ENCODE measurements at places on chromosomes 3 and 15.

DNA sequence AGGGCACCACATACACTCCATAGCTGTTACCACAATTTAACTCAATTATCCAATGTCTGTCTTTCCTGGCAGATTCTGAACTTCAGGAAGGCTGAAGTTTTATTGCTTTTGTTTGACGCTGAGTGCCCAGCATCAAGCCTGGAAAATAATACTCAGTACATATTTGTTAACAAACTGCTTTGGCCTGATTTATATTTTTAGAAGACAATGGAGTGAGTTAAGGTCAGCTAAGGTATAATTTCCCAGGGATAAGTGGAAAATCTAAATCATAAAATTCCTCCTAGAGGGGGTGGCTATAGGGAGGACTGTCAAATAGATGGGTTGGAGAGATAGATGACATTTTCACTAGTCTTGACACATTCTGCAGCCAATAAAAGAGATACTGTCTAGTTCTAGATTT is 659.4 kb upstream of the ADAMTS9 start:
- no peak for DNase-seq

- no peak for DNase-seq
Measured at GRCh38 chr3:31421314-31422048, 111.2 kb upstream of the STT3B start.

DNA sequence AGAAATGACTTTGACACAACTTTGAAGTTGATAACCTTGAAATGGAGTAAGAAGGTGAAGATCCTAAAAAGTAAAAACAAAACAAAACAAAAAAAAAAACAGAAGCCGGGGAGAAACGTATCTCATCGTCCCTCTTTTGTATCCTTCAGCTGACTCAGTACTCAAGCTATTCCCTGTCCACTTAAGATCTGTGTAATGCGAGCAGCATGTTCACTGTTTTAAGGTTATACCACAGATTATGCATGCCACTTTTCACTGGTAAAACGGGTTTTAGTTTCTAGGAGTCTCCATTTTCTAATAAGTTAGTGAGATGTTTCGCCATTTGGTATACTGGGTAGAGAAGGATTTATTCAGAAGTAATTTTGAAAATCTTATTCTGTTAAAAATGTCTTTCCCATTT is 324.3 kb downstream of the FEZF2 start:
- no peak for DNase-seq

- no peak for DNase-seq
Measured at GRCh38 chr3:24043985-24044384, 98.9 kb downstream of the NR1D2 start.

DNA sequence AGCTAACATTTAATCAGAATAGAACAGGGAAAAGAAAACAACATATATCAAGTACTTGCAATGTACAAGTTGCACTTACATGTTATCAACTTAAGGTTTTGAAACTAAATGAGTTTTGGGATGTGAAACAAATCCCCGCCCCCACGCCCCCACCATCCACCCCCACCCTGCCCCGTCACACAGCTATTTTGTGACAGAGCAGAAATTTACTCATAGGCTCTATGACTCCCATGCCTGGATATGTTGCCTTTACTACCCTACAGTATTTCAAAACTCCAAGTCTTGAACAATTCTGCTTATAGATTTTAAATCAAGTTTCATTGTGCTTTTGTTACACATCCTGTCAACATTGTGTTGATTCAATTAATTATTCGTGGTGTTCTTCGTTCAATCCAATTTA is 18.1 kb upstream of the IL1RAP start:
- DNase-seq: peak; percentile 77

DNA sequence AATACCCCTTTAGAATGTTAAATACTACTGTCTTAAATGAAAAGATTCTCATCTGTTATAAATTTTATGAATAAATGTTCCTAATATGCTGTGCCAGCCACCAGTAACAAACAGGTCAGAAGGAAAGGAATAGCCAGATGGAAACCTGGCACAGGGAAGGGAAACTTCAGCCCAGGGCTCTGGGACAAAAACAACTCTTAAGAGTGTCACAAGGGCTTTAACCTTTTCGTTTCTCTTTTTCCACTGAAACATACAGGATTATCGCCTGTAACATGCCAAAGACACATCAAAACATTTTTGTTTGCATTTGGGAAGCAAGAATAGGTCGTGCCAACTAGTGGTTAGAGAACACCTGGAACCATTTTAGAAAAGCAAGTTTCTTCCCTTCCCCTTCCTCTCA is 109.0 kb upstream of the NEDD4 start:
- DNase-seq: no peak

DNA sequence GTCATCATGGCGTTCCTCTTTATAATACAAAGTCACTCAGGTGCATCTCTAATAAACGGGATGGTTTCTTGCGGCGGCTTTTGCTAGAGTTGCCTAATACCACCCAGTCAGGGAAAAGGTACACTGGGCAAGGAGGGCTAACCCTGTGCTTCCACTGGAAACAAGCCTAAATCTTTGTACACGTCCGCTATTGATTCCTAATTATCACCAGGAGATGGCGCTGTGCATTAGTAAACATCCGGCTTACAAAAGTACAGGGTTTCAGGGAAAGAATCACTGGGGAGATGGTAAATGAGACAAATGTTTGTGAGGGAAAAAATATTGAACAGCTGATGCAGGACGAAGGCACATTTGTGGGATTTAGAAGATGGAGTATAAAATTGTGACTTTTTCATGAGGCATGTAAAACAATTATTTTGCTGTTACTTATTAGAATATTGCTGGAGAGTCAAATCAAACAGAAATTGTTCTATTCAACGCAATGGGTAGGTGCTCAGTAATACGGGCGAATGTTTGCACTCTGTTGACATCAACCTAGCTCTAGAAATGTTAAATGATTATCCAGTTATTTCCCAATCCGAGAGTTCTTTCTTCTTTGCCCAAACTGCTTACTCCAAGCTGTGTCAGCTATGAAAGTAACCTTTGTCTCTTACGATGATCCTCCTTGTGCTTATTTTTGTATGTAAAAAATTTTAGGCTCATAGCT is 50.6 kb downstream of the GMNC start:
- peak; percentile 63 for DNase-seq

GRCh38 chr3:142542054-142542453 is 36.5 kb downstream of the ATR start:
- DNase-seq: no peak

- no peak for DNase-seq
Measured at GRCh38 chr3:187197335-187197649, at the start of gene RTP1. RTP1 (plus strand) TSS chr3:187197486; CDS start chr3:187197516, 30 bp downstream.

GRCh38 chr15:91526424-91526823 is 327.1 kb upstream of the SLCO3A1 start:
- no peak for DNase-seq

DNA sequence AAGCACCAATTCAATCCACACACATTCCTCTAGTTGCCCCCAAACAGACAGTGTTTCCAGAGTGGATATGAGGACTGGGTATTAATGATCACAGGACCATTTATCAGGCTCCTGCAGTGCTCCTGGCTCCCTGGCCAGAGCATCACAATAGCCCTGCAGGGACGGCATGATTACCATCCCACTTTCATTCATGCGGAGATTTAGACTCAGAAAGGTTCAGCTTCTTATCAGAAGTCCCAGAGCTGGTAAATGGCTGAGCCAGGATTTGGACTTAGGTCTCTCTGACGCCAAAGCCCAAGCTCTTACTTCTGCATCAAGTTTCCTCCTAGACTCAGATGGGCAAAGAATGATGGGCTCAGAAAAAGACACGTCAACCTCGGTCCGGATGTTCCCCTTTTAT is 2.9 kb upstream of the EPHB3 start:
- no peak for DNase-seq

GRCh38 chr3:59749291-59749690 is 699.5 kb upstream of the CFAP20DC start:
- DNase-seq: peak; percentile 11

DNA sequence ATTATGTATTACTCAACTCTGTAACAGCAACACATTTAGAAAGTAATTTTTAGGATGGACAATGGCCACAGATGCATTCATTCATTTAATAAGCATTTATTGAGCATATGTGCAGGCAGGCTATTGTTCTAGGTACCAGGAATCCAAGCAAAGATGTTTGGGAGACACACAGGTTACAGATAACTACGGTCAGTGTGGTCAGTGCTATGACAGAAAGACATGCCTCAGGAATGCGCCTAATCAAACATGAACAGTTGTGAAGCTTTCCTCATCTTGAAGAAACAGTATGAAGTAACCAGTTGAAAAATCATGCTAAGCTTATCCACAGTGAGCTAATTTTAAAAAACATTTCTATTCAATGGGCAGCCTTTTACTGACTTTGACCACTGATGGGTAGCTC is 155.4 kb upstream of the CCDC54 start:
- DNase-seq: no peak

- DNase-seq: no peak
Measured at GRCh38 chr15:78509726-78510312, 2.4 kb downstream of the HYKK start.

DNA sequence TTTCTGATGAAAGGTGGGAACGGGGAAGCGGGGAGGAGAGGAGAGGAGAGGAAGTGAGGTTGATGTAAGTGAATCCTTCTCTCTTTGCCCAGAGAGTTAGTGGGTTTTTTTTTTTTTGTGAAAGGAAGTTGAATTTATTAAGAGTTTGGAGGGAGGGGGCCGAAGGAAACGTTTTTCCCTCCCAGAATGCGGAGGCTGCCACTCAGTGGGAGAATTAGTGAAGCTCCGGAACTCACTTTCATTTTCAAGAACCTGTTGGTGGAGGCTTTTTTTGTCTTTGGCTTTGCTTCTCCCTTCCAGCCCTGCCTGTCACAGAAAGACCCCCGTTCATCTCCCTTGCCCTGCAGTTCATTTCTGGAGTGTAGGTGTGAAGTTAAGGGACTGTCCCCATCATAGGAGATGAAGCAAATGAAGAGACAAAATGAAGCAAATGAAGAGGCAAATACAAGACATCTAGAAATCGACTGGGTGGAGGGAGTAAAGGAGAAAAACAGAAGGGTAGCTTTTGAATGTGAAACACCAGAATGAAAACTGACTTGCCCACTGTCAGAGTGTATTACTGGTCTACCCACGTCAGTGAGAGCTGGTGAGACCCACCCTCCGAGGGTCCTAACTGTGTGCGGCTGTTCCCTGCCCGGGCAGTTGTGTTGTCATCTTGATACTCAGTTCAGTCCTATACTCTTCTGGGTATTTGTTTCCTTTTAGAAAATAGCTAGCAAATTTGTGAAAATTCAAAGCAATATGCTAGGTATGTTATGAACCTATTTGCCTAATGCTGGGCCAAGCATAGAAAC is 91.5 kb downstream of the ITPR1 start:
- DNase-seq: peak; percentile 62

DNA sequence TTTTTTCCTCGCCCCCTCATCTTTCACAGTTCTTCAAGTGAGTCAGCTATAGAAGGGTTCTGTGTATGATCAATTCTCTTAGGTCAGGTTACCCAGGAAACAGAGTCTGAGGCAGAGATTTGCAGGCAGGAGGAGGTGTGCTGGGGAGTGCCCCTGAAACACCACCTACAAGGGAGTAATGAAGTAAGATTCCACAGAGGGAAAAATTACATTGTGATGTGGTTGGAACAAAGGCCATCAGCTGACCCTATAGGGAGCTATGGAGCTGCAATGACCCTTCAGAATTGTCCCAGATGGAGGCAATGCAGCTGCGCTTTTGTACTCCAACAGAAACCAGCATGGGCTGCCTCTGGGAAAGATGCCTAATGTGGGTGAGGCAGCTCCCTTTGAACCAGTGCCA is 142.2 kb upstream of the CNTN3 start:
- no peak for DNase-seq

DNA sequence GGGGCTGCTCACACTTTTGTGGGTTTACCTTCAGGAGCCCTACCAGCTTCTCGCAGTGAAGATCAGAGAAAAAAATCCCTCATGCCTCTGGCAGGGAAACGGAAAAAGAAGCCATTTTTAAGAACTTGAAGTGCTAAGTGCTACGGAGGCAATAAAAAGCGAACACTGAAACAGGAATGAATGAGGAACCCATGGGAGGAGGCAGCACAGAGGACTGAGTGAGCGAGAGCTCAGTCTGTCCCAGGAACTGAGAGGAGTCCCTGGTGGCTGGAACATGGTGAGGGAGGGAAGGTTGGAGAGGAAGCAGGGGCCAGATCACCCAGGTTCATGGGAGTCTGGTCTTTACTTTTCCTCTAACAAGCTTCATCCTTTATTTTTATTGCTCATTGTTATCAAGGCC is 228.1 kb upstream of the PROK2 start:
- DNase-seq: peak; percentile 60

DNA sequence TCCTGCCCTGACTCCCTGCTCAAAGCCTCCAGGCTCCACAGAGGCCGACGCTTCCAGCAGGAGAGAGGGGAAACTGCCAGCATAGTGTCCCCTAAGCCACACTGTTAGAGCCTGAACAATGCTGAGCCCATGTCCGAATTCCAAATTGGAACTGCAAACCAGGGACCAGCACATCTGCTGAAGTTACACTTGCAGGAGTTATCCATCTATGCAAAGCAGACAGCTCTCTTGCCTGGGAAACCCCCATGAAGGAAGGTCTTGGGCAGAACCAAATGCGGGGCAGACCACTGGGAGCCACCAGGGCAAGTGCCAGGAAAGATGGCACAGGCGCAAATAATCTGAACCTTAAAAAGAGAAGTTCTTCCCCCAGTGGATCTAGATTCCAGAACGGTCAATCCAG is 625 bp downstream of the LRRC15 start:
- DNase-seq: no peak

DNA sequence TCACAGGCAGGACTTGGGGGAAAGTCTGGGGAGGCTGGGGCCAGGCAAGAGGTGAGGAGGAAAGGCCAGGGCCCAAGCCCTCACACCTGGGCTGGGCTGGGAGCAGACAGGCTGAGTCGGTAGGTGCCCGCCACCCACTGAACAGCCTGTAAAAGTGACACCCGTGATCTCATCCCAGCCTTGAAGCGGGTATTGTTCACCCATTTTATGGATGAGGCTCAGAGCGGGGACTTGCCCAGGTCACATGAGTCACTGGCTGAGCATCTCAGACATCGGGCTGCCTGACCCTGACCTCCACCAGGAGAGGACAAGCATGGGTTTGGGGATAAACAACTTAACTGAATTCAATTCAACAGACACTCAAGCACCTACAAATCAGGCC is 52.0 kb upstream of the CTSH start:
- no peak for DNase-seq

DNA sequence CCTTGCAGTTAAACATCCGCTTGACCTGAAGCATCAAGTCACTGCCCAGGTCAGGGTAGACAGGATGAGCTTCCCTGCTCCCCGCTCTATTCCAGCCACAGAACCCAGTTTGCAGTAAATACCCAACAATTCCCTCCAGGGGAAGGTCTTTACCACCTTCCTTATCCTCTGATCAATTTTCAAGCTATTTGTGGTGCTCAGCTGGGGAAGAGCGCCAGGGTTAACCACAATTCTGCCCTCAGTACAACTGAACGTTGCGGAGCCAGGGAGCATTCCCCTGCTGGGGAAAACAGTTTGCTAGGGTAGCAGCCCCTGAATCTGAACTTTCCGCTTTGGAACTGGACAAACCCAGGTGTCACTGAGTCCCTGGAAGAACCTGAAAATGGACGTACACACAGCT is 28.5 kb downstream of the RBPMS2 start:
- DNase-seq: no peak

GRCh38 chr3:39474126-39474515 is 6.6 kb downstream of the MOBP start:
- no peak for DNase-seq
